ENCODE measurements at places on chromosomes 7 and 10. TPM values are rescaled to one million over a fixed set of nuclear protein-coding genes. Genes with fewer than 3 reads are reported as not detected.

CCL24 gene
- not detected for total RNA-seq

WIPF3 gene
- 0.07 TPM for total RNA-seq

MUC3A gene
- total RNA-seq: not detected

TRIM50 gene
- not detected for total RNA-seq

FAM25C gene
- total RNA-seq: not detected

SEMA3E gene
- 0.13 TPM for total RNA-seq

PDZD7 gene
- total RNA-seq: 5.5 TPM

MRLN gene
- total RNA-seq: not detected

TMEM273 gene
- total RNA-seq: 0.13 TPM

NOS3 gene
- 0.33 TPM for total RNA-seq

PSTK gene
- 2.9 TPM for total RNA-seq

HHEX gene
- 9.2 TPM for total RNA-seq

CYP26C1 gene
- total RNA-seq: 0.07 TPM

SH2D4B gene
- total RNA-seq: 0.07 TPM

HK1 gene
- total RNA-seq: 315 TPM

TLL2 gene
- total RNA-seq: 0.13 TPM

CTAGE15 gene
- not detected for total RNA-seq

GJD4 gene
- total RNA-seq: 0.10 TPM

LBX1 gene
- not detected for total RNA-seq

SRRM3 gene
- total RNA-seq: 0.26 TPM

GJC3 gene
- total RNA-seq: not detected

Data from smooth muscle cell of the pulmonary artery (primary cell).